Natural killer cell treated with Interleukin-12 subunit alpha and Interleukin-12 subunit beta and Interleukin-15 and Interleukin-18, amount 100 ng/mL, for 72 hours (primary cell): ENCODE measurements at places on chromosomes 3 and 15. TPM values are rescaled to one million over a fixed set of nuclear protein-coding genes. Genes with fewer than 3 reads are reported as not detected.
A peak's percentile ranks its signal among the peaks of the same experiment; 100 is the strongest.

The PLSCR2 gene
- not detected for total RNA-seq

The KNL1 gene
- 48.6 TPM for total RNA-seq

The CX3CR1 gene
- total RNA-seq, result 18.4 TPM

The RARB gene
- not detected for total RNA-seq

The P2RY1 gene
- total RNA-seq, result 1.2 TPM

The ANKUB1 gene
- total RNA-seq, result not detected

The STRIT1 gene
- total RNA-seq, result not detected

The TUSC7 gene
- not detected for total RNA-seq

The GASK1A gene
- 0.29 TPM for total RNA-seq

The LCTL gene
- total RNA-seq, result not detected

The CADPS gene
- not detected for total RNA-seq

The ADAMTS17 gene
- 0.59 TPM for total RNA-seq

The SLC12A1 gene
- total RNA-seq, result not detected

The CPB1 gene
- not detected for total RNA-seq

The CISH gene
- 151 TPM for total RNA-seq

DNA sequence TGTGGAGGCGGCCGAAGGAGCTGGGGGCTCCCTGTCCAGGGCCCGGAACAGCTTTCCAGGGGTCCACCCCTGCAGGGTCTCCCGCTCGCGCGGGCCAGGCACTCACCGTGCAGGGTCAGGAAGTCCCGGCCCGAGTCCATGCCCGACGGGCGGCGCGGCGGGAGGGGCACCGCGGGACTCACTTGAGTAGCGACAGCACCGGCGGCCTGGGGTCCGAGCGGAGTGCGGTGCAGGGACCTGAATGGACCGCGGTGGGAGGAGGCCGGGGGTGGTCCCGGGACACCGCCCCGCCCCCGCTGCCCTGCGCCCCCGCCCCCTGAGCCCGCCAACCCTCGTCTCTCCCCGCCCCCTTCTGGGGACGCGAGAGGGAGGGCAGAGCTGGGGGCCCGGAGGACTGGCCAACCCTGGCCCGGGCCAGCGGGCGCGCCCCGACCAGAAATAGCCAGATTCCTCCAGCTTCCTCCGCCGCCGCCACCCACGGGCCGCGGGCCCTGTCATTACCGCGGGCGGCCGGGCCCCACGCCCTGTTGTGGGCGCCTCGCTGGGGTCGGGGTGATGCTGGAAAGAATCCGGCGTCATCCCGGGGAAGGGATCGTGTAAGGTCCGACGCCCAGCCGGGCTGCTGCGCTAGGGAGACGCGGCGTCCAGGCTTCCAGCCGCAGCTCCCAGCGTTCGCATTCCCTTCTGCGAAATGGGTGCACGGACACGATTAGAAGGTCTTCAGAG is at the start of gene PLCD1:
Gene PLCD1 (minus strand): TSS at position 243 of the 726 bp plus-strand sequence. CDS start 103 bp downstream, at position 140.
- H3K36me3 ChIP-seq, result no peaks in the 10 kb centered on the region
- H3K4me1 ChIP-seq, result peaks cover 22% of the 10 kb centered on the region
- peak within 1 kb of the TSS; percentile 45 for H3K27ac ChIP-seq
- peaks cover 7% of the 10 kb centered on the region for H3K27me3 ChIP-seq
- peak; percentile 67 for DNase-seq

GRCh38 chr3:191889756-191890155 is 428.8 kb downstream of the PYDC2 start:
- H3K4me3 ChIP-seq, result no peak overlapping the region
- DNase-seq, result no peak
- H3K4me1 ChIP-seq, result no peaks in the 10 kb centered on the region
- no peak overlapping the region for H3K27ac ChIP-seq
- no peaks in the 10 kb centered on the region for H3K27me3 ChIP-seq

DNA sequence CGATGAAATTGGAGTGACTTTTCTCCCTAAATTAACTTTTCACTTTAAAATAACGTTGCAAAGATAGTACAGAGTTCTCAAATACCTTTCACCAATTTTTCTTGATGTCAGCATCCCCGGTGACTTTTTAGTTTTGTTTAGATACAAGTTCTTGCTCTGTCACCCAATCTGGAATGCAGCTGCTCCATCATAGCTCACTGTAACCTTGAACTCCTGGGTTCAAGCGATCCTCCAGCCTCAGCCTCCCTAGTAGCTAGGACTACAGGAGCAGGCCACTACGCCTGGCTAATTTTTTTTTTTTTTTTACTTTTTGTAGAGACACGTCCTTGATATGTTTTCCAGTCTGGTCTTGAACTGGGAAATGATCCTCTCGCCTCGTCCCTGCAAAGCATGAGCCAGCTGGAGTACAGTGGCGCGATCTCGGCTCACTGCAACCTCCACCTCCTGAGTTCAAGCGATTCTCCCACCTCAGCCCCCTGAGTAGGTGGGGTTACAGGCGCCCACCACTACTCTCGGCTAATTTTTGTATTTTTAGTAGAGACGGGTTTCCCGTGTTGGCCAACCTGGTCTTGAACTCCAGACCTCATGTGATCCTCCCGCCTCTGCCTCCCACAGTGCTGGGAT is 747 bp downstream of the NSUN3 start:
- peaks cover 21% of the 10 kb centered on the region for H3K36me3 ChIP-seq
- DNase-seq, result no peak
- H3K4me3 ChIP-seq, result peak overlapping the region; percentile 98
- peaks cover 34% of the 10 kb centered on the region for H3K4me1 ChIP-seq
- no peaks in the 10 kb centered on the region for H3K27me3 ChIP-seq

- peaks cover 19% of the 10 kb centered on the region for H3K4me1 ChIP-seq
- peaks cover 17% of the 10 kb centered on the region for H3K36me3 ChIP-seq
- peak overlapping the region; percentile 72 for H3K27ac ChIP-seq
Measured at GRCh38 chr3:10023587-10024310, 2.5 kb upstream of the FANCD2 start.

GRCh38 chr3:4525560-4526223 is 32.5 kb downstream of the ITPR1 start:
- no peak for DNase-seq
- H3K27me3 ChIP-seq, result no peaks in the 10 kb centered on the region
- peak overlapping the region; percentile 31 for H3K27ac ChIP-seq
- H3K4me1 ChIP-seq, result peaks cover 17% of the 10 kb centered on the region
- no peak overlapping the region for H3K4me3 ChIP-seq

DNA sequence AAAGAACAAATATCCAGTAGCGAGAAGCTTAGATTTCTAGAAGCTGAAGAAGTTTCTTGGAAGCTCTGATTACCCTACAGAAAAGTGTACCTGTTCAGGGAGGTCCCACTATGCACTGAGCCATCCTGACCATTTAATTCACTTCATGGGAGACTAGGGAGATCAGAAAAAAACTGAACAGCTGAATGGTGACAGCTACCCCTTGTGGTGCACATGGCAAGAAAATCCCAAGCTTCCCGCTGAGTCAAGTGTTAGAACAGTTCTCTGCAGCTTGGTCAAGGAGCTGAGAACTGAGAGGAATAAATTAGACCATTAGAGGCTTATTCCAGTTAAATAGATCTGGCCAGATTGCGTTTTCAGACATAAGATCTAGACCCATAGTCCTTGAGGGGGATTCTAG is 197.2 kb upstream of the VEPH1 start:
- H3K27ac ChIP-seq, result no peak overlapping the region
- no peaks in the 10 kb centered on the region for H3K4me1 ChIP-seq
- H3K4me3 ChIP-seq, result no peak overlapping the region
- no peaks in the 10 kb centered on the region for H3K36me3 ChIP-seq
- no peak for DNase-seq
- no peaks in the 10 kb centered on the region for H3K27me3 ChIP-seq

DNA sequence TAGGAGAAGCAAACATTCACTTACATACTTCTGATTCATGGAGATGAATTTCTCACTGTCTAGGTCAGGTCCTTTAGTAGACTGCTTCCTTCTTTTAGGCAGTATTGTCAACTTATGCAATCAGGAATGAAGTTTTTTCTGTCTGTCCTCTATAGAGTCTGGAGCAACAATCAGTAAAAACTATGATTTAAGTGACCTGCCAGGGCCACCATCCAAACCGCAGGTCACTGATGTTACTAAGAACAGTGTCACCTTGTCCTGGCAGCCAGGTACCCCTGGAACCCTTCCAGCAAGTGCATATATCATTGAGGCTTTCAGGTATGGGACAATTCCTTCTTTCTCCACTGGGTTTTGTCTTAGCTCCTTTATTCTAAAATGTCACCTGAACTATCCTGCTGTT is 523.1 kb downstream of the ROBO2 start:
- no peak overlapping the region for H3K27ac ChIP-seq
- no peak overlapping the region for H3K4me3 ChIP-seq
- no peaks in the 10 kb centered on the region for H3K36me3 ChIP-seq
- no peaks in the 10 kb centered on the region for H3K27me3 ChIP-seq

DNA sequence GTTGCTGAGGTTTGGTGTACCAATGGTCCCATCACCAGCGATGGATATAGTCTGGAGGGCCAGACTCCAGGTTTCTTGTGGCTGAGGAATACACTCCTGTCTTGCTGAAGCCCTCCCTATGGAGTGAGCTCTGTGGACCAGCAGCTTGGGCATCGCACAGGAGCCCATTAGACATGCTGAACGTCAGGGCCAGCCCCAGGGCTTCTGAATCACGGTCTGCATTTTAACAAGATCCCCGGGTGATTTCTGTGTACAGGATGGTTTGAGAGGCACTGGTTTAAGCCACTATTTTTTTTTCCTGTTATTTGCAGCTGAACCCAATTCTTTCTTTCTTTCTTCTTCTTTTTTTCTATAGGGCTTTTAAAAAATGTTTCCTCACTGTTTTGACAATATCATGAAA is 69.5 kb upstream of the XCR1 start:
- H3K27me3 ChIP-seq, result no peaks in the 10 kb centered on the region
- peak overlapping the region; percentile 100 for H3K27ac ChIP-seq
- H3K36me3 ChIP-seq, result peaks cover 13% of the 10 kb centered on the region
- peak overlapping the region; percentile 77 for H3K4me3 ChIP-seq

DNA sequence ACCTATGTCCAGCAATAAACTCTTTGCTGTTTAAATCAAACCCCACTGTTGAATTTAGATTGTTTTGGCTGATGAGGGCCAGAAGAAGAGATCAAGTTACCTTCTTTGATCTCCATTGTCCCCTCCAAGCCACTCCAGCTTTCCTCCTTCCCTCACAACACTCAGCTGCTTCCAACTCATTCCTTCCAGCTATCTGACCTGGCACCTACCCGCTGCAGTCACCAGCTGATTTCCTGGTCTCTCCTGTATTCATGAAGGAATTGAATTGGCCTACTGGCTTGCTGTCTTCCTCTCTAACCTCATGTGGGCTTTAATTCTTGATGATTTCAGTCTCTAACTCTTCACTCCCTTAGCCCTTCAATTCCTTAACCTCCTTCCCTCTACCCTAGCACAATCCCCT is 40.8 kb upstream of the ABHD17C start:
- H3K4me3 ChIP-seq, result no peak overlapping the region
- no peaks in the 10 kb centered on the region for H3K4me1 ChIP-seq
- no peak overlapping the region for H3K27ac ChIP-seq
- peaks cover 22% of the 10 kb centered on the region for H3K27me3 ChIP-seq

- no peak overlapping the region for H3K4me3 ChIP-seq
- no peaks in the 10 kb centered on the region for H3K27me3 ChIP-seq
Measured at GRCh38 chr3:194256040-194256945, 94.8 kb downstream of the CPN2 start.

DNA sequence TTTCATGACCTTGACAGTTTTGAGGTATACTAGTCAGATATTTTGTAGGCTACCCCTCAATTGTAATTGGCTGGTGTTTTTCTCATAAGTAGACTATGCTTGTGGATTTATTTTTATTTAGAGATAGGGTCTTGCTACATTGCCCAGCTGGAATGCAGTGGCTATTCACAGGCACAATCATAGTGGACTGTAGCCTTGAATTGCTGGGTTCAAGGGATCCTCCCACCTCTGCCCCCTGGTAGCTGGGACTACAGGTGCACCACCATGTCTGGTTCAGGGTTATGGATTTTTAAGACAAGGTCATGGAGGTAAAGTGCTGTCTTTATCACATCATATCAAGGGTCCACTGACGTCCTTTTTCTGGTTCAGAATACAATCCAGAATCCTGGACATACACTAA is 10.9 kb upstream of the IL17RD start:
- no peaks in the 10 kb centered on the region for H3K36me3 ChIP-seq
- no peak overlapping the region for H3K27ac ChIP-seq
- DNase-seq, result no peak
- no peaks in the 10 kb centered on the region for H3K4me1 ChIP-seq

GRCh38 chr3:50339485-50340146 is 1.0 kb downstream of the RASSF1 start:
- peak overlapping the region; percentile 97 for H3K27ac ChIP-seq
- H3K4me3 ChIP-seq, result peak overlapping the region; percentile 97
- no peaks in the 10 kb centered on the region for H3K27me3 ChIP-seq
- peaks cover 7% of the 10 kb centered on the region for H3K36me3 ChIP-seq
- peaks cover 47% of the 10 kb centered on the region for H3K4me1 ChIP-seq
- no peak for DNase-seq

DNA sequence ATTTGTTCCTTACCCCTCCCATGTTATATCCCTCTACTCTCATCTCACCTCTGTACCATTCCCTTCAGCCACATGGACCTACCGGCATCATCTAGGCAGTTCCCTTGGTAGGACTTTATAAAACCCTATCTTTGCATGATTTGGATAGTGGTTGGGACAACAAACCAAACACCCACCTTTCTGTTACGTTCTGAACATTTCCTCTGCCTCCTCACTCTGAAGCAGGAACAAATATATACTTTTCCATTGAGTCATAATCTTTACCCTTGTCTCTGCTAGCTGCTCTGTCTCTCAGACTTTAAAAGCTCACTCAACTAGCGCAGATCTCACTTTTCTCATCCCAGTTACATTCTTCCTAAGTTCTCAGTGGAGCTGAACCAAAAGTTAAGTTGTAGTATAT is 17.8 kb downstream of the UBXN7 start:
- no peaks in the 10 kb centered on the region for H3K27me3 ChIP-seq
- no peak overlapping the region for H3K4me3 ChIP-seq
- H3K27ac ChIP-seq, result no peak overlapping the region
- H3K4me1 ChIP-seq, result peaks cover 44% of the 10 kb centered on the region
- peaks cover under 1% of the 10 kb centered on the region for H3K36me3 ChIP-seq

DNA sequence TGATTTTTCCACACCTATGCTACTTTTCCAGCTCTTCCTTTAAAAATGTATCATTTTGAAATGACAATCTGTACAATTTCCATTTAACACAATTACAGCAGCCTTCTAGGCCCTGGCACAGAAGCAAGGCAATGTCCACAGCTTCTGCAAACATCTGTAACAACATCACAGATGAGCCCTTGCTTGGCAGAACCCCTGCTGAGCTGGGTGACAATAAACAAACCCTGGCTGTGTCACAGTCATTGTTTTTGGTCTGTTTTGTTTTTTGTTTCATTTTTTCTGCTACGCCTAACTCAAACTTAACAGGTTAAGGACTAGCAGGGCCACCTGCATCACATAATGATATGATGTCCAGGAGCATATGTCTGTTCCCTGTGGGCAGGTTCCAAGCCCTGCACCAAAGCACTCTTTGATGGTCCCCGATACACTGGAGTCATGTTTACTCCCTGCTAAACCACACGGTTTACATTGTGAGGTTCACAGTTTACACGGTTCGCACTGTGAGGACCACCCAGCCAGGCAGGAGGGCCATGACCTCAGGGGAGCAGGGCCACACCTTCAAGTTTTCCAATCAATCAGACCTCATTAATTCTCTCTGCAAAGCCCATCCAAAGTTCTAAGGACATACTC is 186.8 kb upstream of the CHRNA7 start:
- peaks cover 11% of the 10 kb centered on the region for H3K27me3 ChIP-seq
- DNase-seq, result no peak
- H3K27ac ChIP-seq, result no peak overlapping the region
- H3K36me3 ChIP-seq, result no peaks in the 10 kb centered on the region
- H3K4me3 ChIP-seq, result no peak overlapping the region

GRCh38 chr15:56244038-56244810 is 545 bp upstream of the RFX7 start:
- H3K4me3 ChIP-seq, result peak overlapping the region; percentile 92
- DNase-seq, result no peak
- no peaks in the 10 kb centered on the region for H3K27me3 ChIP-seq
- peak overlapping the region; percentile 85 for H3K27ac ChIP-seq
